ENCODE measurements at places on chromosomes 6 and 20. TPM values are rescaled to one million over a fixed set of nuclear protein-coding genes. Genes with fewer than 3 reads are reported as not detected.

- DNase-seq: peak; percentile 37
These were observed 21.6 kb downstream of the SASH1 start for GRCh38 chr6:148364056-148364824.

DNA sequence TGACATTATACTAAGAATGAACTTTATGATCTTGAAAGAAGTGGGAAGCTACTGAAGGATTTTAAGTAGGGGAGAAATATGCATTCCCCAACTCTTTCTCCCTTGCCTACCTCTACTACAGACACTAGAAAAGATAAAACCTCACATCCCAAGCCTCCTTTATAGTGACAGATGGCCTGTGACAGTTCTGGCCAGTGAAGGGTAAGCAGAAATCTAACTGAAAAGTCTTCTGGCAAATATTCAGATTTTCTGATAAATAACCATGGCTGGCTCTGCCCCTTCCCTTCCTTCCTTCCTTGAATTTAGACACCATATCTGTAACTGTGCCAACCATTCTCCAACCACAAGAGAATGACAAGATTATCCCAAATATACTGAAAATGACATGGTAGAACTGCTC, 10.2 kb upstream of the BEND6 start:
- no peak for DNase-seq

GTSF1L gene
- not detected for total RNA-seq

RAMACL gene
- 5.6 TPM for total RNA-seq

DNA sequence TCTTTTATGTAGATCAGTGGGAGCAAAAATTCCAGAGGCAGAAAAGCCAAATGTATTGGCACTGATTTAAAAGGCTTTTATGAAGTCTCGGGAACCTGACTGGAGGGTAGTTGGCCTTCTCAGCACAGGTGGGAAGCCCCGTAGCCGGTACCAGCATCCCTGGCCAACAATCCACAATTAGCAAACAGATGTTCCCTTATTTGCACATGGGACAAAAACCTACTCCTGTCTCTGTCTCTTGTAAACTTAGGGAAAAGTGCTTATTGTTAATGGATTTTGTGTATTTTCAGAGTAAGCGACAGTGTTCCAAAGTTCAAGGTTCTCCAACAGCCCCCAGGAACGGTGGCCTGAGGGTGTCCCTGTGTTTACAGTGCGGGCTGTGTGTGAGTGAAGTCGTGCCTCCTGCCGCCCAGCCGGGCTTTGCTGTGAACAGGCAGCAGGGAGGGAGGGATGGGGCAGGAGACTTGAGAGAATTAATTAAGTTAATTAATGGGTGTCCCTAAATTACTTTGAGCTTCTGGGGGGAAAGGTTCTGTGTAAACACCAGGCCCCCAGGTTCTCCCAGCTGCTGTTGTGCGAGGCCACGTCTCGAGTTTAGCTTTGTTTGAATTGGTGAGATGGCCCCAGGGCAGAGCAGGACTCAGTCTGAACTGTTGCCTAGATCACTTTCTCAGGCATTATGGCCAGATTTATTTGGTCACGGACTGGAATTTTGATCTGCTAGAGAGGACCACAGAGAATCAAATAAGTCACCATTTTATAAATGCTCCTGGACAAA, 3.9 kb downstream of the SYNJ2 start:
- DNase-seq: no peak

DNA sequence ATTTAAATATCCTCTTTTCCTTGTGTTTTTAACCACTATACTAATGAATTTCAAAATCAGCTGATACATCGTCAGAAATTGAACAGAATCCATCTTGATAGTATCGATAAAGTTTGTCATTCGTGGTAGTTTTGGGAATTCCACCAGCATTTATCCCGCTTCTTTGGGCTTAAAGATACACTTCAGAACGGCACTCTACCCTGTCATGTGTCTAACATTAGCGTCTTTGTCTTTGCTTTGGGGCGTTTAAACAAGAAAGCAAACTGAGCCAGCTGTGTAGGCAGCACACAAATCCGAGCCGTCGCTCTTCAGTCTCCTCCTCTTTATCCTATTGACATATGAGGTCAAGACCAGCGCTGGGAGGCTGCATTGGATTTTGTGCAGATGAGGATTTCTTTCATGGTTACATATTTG, 27.5 kb upstream of the NHSL1 start:
- no peak for DNase-seq

OOEP gene
- not detected for total RNA-seq

- DNase-seq: no peak
These were observed 699.3 kb downstream of the RNF144B start for GRCh38 chr6:19086480-19086879.

DNA sequence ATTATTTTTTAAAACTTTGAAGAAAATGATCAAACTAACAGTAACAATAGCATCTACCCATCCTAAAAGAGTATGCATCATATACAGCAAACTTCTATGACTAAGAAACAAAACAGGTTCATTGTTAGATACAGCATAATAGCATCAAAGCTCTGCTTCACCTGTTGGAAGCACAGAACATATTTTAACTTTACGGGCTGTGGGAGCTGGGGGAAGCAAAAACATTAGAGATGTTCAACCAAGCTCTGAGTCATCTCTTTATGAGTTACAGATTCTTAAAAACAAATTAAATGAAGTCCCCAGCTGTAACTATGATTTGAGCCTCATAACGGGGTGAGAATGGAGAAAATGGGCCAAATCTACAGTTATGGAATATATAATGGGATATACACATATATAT, 63.4 kb downstream of the SYNE1 start:
- DNase-seq: no peak

FOXC1 gene
- total RNA-seq: 1.6 TPM

DNA sequence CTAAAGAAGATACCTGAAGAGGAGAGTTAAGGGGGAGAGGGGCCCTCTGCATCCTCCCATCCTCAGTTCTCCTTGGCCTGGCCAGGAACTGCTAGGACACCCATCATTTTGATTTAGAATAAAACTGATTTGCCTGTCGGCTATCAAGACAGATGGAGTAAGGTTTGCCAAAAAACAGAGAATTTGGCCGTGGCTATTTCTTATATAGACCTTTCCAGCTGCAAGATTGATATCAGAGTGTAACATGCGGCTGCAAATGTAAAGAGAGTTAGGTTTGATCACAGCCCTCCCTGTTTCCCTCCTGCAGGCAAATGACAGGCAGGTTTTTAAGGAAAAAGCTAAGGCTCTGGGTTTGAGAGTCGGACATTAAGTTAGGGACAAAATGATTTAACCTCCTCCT, 226.6 kb upstream of the TAB2 start:
- no peak for DNase-seq

NRSN2 gene
- 4.7 TPM for total RNA-seq

GRCh38 chr20:39069976-39070375, 107.8 kb downstream of the DHX35 start:
- DNase-seq: no peak

TP53TG5 gene
- total RNA-seq: not detected

GRCh38 chr6:116060572-116061283, at the start of gene FRK:
TSS of gene FRK (minus strand) at chr6:116060891. CDS start at chr6:116060311, 580 bp downstream.
- peak; percentile 16 for DNase-seq

GRCh38 chr6:32439139-32439538, 548 bp upstream of the HLA-DRA start:
- no peak for DNase-seq

DNA sequence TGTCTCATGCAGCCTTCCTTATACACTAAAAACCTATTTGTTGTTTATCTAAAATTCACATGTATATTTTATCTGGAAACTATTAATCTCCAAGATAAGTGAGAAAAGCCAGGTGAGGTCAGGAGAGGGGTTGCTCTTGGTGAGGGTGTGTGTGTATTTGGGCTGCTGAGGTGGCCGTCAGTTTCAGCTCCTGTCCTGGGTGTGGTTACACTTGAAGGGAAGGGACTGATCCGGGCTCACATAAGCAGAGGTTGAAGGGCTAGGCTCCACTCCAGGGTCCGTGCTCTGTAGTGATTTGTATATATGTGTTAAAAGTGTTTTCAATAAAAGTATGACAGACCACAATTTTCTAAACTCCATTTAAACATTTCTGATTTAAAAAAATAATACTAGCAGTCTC, 13.5 kb upstream of the SNAI1 start:
- no peak for DNase-seq

DNA sequence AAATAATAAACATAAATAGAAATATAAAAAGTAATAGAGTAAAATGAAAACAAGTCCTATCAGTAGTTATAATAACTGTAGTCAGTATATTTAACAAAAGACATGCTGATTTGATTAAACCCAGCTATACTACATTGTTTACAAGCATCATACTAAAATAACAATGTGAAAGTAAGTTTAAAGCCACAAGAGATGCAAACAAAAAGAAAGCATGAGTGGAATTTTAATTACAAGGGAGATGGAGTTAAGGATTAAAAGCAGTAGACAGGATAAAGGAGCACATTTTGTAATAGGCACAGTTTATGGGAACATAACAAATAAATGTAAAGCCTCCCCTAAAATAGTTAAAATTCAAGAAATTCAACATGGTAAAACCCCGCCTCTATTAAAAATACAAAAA, 41.5 kb downstream of the SENP6 start:
- DNase-seq: no peak

DNA sequence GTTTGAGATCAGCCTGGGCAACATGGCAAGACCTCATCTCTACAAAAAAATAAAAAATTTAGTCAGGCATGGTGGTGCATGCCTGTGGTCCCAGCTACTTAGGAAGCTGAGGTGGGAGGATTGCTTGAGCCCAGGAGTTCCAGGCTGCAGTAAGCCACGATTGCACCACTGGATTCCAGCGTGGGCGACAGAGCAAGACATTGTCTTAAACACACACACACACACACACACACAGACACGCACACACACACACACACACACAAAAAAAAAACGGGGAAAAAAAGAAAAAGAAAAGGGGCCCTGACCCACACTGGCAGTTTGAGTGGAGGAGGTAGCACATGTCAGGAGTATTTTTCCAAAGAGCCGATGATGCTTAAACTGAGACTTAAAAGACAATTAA, 122.2 kb downstream of the AFG1L start:
- DNase-seq: no peak

C6orf132 gene
- not detected for total RNA-seq

GRCh38 chr6:131636880-131637792, at the start of gene ENPP3:
TSS of gene ENPP3 (plus strand) at chr6:131637302. CDS start at chr6:131637385, 83 bp downstream.
- no peak for DNase-seq

DNA sequence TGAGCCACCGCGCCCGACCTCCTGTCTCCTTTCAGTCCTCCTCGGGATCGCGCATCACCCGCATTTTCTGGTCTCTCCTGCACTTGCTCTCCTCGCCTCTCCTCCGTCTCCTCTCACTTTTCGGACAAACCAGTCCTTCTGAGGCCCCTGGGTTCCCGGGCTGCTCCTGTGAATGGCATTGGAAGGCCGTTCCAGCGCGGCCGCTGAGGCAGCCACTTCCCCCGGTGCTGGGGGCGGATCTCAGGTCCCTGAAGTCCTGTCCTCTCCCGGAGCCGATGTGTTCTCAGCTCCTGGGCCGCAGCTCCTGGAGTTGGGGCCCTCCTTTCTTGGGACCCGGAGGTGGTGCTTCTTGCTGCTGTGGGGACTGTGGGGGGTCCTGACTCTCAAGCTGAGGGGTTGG, 803 bp downstream of the MICB start:
- no peak for DNase-seq

GRCh38 chr6:132392270-132392646, 9.0 kb downstream of the MOXD1 start:
- no peak for DNase-seq

ADGB gene
- total RNA-seq: not detected

DNA sequence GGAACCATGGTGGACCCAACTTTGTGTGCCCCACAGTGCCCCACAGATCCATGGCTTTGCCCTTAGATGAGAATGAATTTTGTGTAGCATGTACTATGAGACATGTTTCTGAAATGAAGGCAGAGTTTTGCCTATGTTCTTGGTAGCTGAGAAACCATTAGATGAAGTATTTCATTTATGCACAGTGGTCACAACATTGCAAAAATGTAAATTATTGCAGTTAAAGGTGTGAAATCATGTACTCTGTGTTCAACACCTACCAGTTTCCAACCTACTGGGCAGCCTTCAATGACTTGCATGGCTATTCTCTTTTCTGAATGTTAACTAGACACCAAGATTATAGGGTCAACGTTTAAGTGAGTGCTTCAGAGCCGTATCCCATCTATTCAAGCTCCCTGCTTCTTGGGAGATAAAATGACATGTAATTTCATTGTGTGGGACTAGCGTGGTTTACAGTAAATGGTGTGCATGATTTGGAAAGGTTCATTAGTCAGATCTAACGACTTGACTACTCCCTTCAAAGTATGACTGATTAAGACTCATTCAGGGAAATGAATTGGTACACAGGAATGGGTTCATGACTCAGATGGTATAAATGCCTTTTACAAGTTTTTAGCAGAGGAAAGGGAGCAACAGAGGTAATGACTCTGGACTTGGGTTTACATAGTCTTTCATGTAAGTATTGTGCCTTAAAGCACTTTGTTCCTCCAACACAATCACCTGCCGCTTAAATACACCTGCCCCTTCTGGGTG, 106.1 kb upstream of the AKIRIN2 start:
- DNase-seq: no peak
